NCI-H774 (cell line): ENCODE measurements at places on chromosomes 3 and 15.
A peak's percentile ranks its signal among the peaks of the same experiment; 100 is the strongest.

DNA sequence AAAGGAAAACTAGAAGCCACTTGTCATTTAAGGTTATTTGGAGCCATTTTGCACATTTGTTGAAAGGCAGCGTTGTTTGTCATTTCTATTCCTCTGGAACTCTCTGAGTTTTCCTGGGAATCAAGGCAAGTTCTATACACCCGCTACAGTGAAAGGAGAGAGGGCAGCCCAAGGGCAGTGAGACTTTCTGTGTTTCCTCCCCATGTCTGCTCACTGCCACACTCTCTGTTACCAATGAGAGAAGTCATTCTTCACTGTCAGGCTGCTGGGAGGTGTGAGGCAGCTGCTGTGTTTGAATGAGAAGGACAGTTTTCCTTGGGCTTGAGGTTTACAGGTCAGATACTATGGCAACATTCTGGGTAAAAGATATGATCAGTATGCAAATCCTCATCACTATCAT lies 36.0 kb downstream of the ATP13A5 start:
- DNase-seq, result peak; percentile 77

- no peak for DNase-seq
Measured at GRCh38 chr15:69849232-69849610, 248.5 kb downstream of the TLE3 start.

GRCh38 chr3:149781211-149781610 lies 11.1 kb downstream of the ANKUB1 start:
- no peak for DNase-seq

DNA sequence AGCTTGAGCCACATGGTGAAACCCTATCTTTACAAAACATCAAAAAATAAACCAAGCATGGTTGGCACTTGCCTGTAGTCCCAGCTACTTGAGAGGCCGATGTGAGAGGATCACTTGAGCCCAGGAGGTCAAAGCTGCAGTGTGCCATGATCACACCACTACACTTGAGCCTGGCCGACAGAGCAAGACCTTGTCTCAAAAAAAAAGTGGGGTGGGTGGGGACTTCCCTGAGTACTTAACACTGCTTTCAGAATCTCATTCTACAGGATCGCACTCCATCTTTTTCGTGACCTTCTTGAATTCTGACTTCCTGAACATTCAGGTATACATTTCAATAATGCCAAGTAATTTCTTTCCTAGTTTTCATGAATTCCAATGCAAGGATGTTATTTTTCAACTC lies 91.3 kb downstream of the PDE8A start:
- no peak for DNase-seq

- no peak for DNase-seq
Measured at GRCh38 chr3:25665315-25666280, 891 bp upstream of the TOP2B start.

GRCh38 chr3:178561239-178561638 lies 25.0 kb downstream of the KCNMB2 start:
- DNase-seq, result no peak

- peak; percentile 72 for DNase-seq
Measured at GRCh38 chr15:79380755-79381497, 51.2 kb upstream of the MINAR1 start.

DNA sequence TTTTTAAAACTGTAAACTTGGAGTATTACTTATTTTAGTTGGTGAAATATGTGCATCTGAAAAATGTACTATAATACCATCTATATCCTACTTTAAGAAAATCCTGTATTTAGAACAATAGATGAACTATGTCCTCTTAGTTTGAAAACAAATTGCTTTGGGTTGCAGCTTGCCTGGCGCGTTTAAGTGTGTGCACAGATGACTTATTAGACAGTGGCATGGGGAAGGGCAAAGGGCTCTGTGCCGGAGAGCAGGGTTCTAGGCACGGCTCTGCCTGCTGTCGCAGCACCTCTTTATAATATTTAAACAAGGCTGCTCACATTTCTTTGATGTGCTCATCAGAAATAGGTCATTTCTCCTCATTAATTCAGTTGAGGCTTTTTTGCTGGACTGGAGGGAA lies 10.0 kb downstream of the PXK start:
- no peak for DNase-seq

DNA sequence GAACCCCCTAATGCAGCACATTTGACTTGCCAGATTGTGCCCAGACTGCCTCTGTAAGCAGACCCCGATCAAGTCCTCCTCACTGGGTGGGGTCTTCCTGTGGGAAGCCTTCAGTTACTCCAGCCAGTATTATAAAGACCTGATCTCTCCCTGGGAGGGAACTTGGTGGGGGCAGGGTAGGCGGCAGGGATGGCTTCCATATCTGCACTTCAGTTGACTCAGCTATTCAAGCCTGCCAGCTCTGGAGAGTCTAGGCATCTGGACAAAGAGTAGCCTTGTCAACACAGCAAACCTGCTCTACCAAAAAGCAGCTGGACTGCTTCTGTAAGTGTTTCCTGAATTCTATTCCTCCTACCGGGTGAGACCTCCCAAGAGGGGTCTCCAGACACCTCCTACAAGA lies 21.0 kb upstream of the SLC25A38 start:
- DNase-seq, result peak; percentile 33

DNA sequence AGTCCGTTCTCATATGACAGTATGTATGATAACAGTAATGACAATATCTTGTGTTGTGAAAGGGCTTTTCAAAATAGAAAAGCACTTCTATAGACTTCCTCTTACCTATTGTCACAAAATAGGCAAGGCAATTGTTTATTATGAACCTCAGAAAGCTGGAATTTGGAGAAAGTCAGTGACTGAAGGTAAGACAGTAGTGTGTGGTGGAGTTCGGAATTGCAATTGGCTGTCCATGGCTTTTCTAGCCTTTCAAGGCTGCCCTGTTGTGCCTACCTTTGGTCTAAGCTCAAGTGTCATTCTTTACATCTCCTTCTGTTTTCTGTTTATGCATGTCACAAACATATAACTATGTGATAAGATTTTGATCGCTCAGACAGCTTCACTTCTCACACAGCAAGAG lies 219.3 kb upstream of the NR2E3 start:
- DNase-seq, result no peak

DNA sequence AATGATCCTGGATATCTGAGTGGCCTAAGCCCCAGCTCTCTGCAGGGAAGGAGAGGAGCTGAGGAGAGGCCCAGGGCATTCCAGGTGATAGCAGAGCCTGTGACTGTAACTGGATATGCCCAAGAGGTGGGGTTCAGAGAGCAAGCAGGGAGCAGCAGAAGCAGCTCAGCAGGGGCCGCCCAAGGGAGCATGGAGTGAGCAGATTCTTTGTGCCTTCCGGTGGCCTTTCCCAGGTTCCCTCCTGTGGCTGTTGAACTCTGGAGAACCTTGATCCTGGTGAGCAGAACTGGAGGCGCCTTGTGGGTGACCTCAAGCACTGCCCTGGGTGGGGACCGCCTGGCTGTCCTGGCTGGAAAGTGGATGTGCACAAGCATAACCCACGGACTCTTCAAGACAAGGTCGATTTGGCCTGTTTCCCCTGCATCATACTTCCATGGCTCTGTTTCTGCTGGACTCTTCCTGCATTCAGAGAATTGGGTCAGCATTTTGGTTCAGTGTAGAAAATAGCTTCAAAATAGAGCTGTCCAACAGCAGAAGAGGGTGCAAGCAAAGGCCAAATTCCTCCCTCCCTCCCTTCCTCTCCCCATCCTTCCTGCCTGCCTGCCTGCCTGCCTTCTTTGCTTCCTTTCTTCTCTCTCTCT lies 76.1 kb downstream of the ARNT2 start:
- DNase-seq, result no peak

- DNase-seq, result no peak
Measured at GRCh38 chr3:189410522-189410921, 220.7 kb upstream of the TP63 start.

GRCh38 chr3:190048932-190049441 lies 71.7 kb downstream of the P3H2 start:
- DNase-seq, result no peak

GRCh38 chr3:37229740-37230139 lies 55.4 kb upstream of the LRRFIP2 start:
- DNase-seq, result no peak

- DNase-seq, result peak; percentile 76
Measured at GRCh38 chr3:122382888-122383666, at the start of gene MIX23. MIX23 (minus strand) TSS chr3:122383231; CDS start chr3:122383224, 7 bp downstream.

- peak; percentile 80 for DNase-seq
Measured at GRCh38 chr15:68256675-68257450, 20.7 kb upstream of the FEM1B start.

DNA sequence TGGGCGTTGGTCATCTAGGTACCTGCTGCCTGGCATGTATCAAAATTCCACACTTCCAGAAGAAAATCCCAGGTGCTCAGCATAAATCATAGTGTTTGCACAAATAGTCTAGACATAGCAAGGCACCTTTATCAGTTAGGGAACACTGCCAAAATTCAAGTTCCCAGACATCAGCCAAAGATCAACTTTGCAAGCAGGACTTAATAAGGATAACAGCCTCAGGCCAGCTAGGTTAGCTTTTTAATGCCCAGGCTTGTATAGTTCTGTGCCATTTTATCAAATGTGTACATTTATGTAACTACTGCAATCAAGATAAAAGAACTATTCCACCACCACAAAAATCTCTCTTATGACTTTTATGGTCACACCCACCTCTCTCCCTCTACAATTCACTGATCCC lies 30.7 kb downstream of the DZIP3 start:
- DNase-seq, result no peak

GRCh38 chr15:54599386-54599785 lies 597.4 kb downstream of the RSL24D1 start:
- no peak for DNase-seq

- DNase-seq, result no peak
Measured at GRCh38 chr15:81604713-81605112, 230.7 kb upstream of the TMC3 start.

DNA sequence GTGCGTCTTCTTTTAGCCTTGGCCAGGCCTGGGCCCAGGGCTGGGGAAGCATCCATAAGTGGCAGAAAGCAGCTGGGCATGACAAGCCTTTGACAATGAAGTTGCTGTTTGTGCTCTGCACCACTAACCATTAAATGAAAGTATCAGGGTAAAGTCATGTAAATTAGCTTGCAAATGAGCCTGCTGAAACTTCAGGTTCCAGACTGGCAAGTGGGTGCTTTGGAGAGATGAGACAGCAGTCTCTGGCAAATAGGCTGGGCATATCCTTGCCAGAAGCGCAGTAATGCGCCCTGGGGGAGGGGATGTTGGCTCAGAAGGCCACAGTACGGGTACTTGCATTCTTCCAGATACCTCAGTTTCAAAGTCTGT lies 40.7 kb downstream of the RAB6B start:
- DNase-seq, result no peak

GRCh38 chr3:172939651-172940293 lies 189.2 kb downstream of the ECT2 start:
- no peak for DNase-seq

DNA sequence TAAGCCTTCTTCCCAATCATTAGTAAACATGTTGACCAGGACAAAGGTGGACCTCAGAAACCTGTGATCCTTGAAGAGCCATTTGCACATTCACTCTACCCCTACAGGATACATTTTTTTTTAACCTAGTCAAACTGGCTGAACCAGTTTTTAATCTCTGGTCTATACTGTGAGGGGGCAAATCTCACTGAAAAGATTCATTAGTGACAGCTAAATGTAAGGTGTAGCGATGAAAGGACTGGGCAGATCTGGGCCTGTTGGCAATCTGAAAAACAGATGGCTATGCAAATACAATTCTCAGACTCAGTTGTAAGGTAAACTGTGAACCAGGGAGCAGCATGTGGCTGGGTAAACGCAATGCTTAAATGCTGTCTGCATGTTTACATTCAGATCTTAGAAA lies 75.6 kb upstream of the SNTN start:
- peak; percentile 77 for DNase-seq

DNA sequence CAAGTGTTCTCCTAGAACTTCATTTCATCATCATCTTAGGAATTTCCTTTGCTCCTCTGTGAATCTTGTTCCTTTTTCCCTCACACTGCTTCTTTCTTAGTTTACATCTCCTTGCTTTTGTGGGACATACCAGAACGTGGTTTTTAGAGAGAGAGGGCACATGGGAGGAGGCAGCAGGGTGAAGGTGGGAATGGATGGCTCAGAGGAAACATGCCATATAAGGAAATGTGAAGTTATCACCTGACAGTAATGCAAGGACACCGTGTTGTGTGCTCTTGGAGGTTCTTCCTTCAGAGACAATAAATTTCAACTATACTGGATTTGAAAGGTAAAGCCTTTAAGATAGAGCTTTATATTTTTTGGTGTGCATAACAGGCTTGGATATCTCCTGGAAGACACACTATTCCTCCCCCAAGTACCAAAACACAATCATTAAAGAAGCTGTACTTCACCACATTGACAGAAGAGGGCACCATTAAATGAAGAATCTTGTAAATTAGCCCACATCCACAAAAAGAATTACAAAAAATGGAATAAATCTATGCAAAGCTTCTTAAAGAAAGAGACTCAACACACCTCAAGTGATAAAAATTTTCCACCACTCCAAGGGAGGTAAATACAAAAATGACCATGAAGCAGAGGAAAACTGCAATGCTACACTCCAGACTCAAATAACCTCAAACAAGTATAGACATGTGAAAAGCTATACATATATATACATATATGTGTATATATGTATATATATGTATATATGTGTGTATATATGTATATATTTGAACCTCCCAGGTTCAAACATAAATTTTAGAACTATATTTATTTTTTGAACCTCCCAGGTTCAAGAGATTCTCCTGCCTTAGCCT lies 26.1 kb downstream of the RPL39L start:
- DNase-seq, result no peak

- DNase-seq, result no peak
Measured at GRCh38 chr3:111837112-111837511, 22.0 kb upstream of the PHLDB2 start.

- DNase-seq, result no peak
Measured at GRCh38 chr3:53226142-53226840, 29.5 kb downstream of the TKT start.

GRCh38 chr3:178491751-178492150 lies 44.5 kb upstream of the KCNMB2 start:
- DNase-seq, result peak; percentile 13

DNA sequence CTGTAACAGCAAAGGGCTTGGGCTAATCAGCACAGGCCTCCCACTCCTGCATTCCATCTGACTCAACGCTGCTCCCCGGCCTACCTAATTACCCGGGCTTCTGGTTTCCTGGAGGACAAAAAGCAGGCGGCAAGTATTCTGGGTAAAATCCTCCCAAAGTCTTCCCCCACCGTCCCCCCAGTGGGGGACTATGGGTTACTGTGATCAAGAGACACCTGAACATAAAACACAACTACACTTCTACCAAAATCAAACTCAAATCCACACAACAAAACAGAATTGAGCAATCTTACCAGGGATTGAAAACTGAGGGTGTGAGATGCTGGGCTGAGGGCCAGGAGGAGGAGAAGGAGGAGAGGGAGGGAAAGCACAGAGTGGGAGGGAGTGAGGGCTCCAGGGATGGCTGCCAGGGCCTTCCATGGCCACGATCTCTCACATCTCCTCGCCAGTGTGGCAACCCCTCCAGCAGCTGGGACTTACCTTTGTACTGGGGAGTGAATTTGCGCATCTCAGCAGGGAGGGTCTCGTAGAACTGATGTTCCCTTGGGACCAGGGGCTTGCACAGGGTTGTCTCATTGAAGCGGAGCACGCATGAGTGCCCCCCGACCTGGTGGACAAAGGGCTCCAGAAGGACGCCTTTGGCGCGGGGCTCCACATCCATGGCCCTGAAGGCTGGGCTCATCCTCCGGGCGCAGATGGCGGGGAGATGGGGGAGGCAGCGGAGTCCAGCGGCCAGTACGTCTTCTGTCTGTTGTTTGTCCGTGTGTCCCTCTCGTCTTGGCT lies 9.1 kb upstream of the NCKIPSD start:
- DNase-seq, result no peak

- DNase-seq, result no peak
Measured at GRCh38 chr3:39191773-39192172, 622 bp downstream of the XIRP1 start.
